ENCODE measurements at places on chromosomes 3 and 15.

DNA sequence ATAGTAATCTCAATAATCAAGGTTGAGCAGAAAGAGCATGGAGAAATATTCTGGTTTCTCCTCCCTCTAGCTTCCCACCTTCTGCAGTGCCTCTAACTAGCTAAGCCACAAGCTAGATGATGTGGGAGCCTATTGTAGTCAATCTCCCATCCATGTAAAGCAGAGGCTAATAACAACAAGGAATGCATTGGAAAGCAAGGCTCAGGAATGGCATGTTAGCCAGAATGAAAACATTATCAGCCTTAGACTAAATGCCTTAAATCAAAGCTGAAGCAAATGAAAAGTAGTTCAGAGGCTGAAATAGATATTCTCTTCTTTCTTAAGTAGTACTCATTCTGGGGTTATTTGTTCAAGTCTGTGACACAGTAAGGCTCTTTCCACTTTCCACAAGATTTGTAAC, 350.3 kb upstream of the DPPA4 start:
- no peak for DNase-seq

DNA sequence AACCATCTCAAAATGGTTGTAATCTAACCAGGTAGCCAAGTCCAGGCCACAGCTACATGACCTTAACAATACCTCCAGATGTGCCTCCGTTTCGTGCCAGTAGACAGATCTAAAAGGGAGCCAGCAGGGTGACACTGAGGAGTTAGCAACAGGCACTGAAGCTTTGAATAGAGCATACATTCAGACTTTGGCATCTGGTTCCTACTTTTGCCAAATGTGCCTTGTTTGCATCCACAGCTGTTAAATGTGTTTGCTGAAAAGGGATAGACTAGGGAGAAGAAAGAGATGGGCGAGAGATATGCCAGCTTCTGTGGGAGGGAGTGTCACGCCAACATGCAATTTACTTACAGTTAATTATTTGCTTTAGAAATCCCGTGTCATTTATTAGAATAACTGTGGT, 1433.9 kb upstream of the CADM2 start:
- no peak for DNase-seq

- DNase-seq = no peak
These were observed 350.5 kb upstream of the ICE2 start for GRCh38 chr15:60829416-60829815.

DNA sequence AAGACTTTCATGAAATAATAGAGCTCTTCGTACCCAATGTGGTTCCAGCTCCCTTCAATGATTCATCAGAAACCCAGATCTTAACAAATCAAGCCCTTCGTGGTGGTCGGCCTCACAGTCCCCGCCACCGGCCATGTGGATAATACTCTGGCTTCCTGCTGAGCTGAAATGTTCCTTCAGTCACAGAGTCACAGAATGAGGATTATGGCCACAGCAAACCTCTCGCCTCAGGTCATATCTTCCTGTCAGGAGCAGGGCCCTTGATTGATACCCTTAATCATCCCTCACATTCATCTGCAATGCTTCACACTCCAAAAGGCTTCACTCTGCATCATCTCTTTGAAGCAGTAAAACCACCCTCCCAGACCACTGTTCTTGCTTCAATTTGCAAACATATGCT, 452.6 kb downstream of the OCA2 start:
- DNase-seq = no peak

DNA sequence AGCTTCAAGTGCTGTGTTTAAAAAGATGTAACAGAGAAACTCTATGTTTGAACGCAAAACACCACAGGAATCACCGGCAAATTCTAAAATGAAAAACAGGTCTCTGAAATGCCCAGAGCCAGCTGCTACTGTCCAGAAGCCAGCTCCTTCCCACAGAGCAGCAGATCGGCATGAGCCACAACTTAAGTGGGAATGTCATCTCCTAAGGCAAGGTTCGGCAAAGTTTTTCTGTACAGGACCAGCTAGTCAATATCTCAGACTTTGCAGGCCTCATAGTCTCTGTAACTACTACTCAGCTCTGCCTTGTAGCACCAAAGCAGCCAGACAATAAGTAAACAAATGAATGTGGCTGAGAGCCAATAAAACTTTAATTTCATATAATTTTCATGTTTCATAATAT, 4.9 kb downstream of the PLOD2 start:
- no peak for DNase-seq

DNA sequence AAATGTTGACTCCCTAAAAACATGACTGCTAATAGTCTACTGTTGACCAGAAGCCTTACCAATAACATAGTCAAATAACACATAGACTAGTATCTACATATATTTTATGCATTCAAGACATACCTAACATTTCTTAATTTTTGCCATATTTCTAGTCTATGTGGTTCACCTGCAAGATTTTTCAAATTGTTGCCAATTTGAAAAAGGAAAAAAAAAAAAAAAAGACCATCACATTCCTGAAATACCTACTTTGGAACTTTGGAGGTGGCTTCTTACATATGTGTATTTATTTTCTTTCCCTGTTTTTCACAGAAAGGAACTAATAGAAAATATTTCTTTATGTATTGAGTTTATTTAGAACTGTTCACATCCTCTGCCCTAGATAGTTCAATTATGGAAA, 13.4 kb upstream of the ATP13A3 start:
- DNase-seq = no peak

GRCh38 chr3:172317984-172318383, 130.3 kb downstream of the GHSR start:
- DNase-seq = no peak

DNA sequence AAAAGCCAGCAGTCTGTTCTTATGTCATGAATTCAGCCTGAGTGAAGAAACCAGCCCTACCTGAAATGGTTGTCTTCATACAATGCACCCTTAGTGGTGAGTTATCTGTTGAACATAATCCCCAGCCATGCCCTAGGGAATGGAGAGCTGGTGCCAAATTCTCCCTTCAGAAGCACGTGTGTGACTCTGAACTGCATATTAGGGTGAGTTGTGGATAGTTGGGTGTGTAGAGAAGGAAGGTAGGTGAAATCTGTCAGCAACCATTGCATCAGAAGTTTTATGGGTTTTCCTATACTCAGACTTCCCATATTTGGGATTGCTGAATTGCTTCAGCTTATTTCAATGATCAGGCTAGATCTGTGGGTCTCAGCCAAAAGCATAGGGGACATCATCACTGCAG, 46.5 kb upstream of the TP63 start:
- no peak for DNase-seq

- no peak for DNase-seq
These were observed 103.0 kb downstream of the GBE1 start for GRCh38 chr3:81658322-81658997.

DNA sequence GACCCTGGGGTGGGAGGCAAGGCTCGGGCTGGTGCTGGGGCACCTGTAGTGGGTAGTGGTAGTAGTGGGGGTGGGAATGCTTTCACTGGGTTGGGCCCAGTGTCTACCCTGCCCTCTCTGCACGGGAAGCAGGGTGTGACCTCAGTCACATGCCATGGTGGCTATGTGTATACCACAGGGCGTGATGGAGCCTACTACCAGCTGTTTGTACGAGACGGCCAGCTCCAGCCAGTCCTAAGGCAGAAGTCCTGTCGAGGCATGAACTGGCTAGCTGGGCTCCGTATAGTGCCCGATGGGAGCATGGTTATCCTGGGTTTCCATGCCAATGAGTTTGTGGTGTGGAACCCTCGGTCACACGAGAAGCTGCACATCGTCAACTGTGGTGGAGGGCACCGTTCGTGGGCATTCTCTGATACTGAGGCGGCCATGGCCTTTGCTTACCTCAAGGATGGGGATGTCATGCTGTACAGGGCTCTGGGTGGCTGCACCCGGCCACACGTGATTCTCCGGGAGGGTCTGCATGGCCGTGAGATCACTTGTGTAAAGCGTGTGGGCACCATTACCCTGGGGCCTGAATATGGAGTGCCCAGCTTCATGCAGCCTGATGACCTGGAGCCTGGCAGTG, 5.2 kb downstream of the DALRD3 start:
- DNase-seq = no peak

GRCh38 chr3:150675587-150675986, 28.1 kb downstream of the ERICH6 start:
- DNase-seq = no peak

- DNase-seq = no peak
These were observed 30.7 kb upstream of the RPS17 start for GRCh38 chr15:82570721-82571508.

DNA sequence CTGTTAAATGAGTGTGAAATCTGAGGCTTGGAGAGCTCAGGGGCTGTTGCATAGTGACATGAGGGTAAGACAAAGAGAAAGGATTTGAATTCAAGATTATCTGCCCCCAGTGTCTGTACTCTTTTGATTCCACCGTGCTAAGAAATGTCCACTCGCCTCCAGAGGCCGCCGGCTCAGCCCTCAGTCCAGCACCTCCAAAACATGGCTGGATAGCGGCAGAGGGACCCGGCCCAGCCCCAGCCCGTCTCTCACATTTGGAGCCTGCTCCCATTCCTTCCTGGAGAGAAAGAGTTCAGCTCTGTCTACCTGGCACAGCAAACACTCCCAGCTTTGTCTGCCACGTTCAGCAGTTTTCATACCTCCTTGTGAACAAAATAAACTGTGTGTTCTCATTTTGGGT, 84.8 kb upstream of the IQSEC1 start:
- no peak for DNase-seq

DNA sequence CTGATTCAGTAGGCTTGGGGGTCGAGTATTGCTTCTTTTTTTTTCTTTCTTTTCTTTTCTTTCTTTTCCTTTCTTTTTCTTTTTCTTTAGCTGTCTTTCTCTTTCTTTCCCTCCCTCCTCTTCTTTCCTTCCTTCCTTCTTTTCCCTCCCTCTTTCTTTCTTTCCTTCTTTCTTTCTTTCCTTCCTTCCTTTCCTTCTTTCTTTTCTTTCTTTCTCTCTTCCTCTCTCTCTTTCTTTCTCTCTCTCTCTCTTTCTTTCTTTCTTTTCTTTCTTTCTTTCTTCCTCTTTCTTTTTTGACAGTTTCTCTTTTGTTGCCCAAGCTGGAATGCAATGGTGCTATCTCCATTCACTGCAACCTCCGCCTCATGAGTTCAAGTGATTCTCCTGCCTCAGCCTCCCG, 36.0 kb downstream of the TM4SF4 start:
- DNase-seq = no peak

DNA sequence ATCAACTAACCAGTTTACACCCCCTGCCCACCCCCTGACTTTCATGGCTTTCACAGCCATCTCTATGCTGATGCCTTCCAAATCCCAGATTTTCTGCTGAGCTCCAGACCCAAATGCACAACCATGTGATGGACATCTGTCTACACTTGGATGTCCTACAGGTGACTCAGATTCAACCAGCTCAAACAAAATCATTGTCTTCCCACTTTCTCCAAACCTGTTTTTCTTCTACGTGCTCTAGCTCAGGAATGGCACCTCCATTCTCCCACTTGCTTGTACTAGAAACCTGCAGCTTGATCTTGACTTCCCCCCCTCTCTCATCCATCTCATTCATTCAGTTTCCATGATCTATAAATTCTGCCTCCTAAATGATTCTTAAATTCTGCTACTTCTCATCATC, 34.1 kb upstream of the RARRES1 start:
- DNase-seq = no peak
